ENCODE measurements at places on chromosomes 11 and 22.

GRCh38 chr11:134037046-134037908 lies 31.6 kb upstream of the JAM3 start:
- DNase-seq = peak; percentile 11

- DNase-seq = no peak
These were observed 28.7 kb downstream of the LGR4 start for GRCh38 chr11:27443746-27444507.

- DNase-seq = peak; percentile 73
These were observed 15.2 kb upstream of the CDC42EP1 start for GRCh38 chr22:37544955-37545702.

DNA sequence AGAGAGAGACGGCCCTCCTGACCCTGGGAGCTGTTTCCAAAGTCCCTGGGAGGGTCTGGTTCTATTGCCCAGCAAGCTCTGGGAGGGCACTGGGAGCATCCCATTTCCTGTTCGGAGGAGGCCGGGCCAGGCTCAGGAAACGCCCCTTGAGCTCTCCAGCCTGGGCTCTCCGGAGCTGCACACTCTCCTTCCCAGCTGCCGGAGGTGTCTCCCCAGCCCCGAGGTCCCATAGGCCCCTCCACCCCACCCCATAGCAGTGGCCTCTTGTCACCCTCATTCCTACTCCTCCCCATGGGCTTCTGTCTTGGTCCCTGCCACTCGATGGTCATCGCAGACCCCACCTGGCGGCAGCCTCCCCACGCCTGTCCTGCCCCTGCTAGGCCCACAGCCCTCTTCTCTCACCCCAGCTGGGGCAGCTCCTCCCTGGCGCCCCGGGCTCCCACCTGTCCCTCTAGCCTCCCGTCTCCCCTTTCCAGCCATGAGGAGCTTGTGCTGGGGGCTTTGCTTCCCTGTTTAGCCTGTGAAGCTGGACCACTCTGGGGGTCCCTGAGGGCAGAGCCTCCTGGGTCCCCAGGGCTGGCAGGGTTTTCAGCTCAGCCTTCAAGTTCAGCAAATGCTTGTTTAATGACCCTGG lies 2.8 kb downstream of the TSPAN32 start:
- DNase-seq = peak; percentile 25

DNA sequence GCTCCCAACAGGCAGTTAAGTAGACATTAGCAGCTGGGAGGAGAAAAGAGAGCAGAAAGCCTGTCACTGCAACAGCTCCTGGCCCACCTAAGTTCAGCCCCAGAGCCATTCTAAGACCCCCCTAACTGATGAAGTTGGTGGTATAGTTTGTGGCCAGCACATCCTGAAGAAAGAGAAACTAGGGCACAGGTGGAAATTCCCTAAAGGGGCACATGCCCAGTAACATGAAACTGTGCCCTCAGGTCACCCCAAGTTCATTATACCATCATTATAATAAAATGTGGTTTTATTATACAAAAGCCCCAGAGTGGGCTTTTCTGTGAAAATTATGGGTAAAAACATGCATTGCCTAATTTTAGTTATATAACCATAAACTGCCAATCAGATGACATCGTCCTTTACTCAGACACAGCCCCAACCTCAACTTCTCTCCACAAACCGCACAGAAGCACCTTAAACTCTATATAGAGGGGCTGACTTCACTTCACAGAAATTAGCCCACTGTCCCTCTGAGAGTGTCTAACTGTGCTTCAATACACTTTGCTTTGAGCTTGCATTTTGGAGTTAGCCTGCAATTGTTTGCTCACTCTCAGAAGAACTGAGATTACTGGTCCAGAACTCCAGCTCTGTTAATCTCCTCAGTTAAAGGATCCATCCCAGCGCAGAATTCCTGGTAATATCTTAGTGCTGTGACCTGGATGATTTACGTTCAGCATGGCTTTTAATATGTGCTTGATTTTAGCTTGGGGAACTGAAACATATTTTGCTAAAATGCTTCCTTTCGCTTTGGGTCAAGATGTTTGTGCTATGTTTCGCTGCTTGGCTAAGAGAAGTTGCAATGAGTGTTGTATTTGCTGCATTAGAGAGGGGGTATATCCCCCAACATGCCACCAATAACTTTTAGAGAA lies 1.8 kb upstream of the APOL3 start:
- no peak for DNase-seq

All from hematopoietic multipotent progenitor cell treated with erythropoietin and hydrocortisone succinate and interleukin-3 and kit ligand, for 6 days (in vitro differentiated cells).